ENCODE measurements at places on chromosomes 6 and 20.

DNA sequence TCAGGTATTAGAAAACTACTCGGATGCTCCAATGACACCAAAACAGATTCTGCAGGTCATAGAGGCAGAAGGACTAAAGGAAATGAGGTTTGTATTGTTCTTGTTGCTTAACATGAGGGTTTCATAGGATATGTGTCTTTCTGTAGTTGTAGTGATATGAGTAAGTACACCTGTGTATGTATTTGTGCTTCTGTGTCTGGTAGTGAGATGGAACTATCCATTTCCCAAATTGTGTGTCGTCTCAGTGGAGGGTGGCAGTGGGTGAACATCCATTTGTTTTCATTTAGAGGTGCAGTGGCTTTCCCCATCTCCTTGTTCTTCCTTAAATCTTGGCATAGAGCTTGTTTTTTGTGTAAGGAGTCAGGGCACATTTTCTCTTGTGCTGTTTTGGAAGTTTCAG, 8.2 kb downstream of the ASXL1 start:
- DNase-seq = no peak

- DNase-seq = no peak
Observed at GRCh38 chr20:8065691-8066090, 46.1 kb upstream of the TMX4 start.

DNA sequence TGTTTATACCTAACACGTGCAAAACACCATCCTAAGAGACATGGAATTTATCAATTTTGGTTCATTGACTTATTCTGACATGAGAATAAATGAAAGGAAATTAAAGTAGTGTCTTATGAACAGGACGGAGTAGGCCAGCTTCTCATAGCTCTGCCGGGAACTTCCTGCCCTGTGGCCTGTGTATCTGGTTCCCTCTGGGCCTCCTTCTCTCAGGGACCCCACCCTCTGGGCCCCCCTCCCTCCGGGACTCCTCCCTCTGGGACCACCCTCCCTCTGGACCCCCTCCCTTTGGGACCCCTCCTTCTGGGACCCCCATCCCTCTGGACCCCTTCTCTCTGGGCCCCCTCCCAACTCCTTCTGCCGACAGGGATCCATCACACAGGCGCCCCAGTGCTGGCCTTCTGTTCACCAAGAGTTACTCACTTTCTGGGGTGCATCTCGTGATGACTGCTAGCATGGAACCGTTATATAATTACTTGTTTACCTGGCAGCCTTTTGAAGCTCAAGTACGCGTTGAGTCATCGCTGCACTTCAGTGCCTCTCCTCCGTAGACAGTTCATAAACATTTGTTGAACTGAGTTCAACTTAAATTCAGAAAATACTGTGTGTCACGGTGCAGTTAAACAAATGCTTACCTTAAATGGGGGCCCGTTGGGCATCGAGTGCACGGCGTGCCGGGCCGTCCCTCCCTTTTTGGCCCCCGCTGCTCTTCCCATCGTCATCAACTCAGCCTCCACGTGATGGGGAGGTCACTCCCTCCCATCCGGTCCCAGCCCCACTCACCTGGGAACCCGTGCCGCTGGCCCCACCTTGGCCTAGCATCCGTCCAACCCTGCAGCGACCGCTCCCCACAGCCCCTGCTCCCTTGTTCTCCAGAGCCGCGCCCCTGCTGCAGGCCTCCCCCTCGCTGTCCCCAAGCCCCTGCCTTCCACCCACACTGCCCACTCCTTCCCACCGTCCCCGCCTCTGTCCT, 8.1 kb downstream of the CCR6 start:
- no peak for DNase-seq

DNA sequence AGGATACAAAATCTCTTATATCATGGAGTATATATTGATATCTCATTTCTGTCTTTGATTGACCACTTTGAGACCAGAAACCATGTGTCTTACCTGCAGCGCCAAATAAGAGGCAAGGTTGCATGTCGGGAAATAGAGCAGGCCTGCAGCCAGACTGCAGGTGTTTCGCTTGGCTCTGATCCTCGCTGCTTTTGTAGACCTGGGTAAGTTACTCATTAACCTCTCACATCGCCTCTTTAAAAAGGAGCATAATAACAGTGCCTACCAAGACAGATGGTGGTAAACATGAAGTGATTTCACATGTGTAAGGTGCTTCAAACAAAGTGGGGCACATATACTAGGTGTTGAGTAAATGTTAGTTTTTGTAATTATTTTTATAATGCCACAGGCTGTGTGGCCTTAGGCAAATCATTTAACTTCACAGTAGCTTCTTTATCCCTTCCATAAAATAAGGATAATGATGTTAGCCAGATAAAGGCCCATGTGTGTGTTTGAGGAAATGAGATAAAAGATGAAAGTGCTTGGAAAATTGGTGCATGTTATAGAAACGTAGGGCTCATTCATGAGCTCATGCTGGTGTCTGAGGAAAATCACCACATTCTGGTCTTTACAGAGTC, 248.8 kb upstream of the MAP3K7 start:
- DNase-seq = no peak

DNA sequence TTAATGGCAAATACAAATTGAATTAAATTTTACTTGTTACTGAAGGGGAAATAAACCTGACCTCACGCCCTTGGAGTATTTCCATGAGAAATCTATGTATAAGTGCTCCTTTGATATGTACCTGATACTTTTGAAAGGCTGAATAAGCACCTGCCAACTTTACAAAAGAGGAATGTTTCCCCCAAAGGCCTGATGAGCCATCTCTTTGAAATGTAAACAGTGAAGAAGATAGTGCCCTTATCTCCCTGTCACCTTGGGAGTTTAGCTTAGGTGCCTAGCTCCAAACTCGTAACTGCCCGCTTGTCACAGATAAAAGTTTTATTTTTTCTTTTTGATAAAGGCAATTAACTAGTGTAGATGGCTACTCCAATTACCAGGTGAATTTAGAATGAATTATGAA, 1.1 kb upstream of the ZNF343 start:
- DNase-seq = no peak

- no peak for DNase-seq
Observed at GRCh38 chr6:117267766-117268534, 2.6 kb downstream of the VGLL2 start.

- no peak for DNase-seq
Observed at GRCh38 chr6:161434921-161435747, 161.3 kb upstream of the AGPAT4 start.

GRCh38 chr6:42451333-42452170, at the start of gene TRERF1:
Gene TRERF1, minus strand, starts transcription at chr6:42451926. Its CDS starts 182,336 bp downstream, at chr6:42269590.
- DNase-seq = peak; percentile 31

DNA sequence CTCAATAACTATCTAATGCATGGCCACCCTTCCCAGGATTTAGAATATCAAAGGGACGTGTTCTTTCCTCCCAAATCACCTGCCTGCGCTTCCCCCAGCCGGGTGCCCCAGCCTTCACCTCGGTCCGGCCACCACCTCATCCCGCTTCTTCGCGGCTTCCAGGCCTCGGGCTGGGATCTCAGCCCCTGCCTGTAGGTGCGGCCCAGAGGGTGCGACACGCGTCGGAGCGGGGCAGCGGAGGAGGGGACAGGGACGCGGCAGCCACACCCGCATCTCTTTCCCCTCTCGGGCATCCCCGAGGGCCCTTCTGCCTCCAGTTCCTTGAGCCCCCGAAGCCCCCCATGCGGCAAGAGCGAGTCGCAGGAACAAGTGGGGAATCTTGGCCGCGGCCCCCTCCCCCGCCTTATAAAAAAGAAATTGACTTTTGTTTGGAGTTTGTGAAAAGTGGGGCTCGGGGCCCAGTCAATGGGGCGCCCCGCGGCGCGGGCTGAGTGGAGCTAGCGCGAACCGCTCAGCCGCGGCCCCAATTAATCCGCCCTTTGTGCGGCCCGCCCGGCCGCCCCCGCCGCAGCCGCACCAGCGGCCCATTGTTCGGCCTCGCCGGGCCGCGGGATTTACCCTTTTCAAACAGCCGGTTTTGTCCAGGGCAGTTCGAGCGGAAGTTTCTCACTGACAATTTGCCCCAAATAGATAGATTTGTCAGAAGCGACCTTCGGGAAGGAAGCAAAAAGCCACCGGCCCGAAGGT, 8.4 kb upstream of the NR2E1 start:
- DNase-seq = no peak

DNA sequence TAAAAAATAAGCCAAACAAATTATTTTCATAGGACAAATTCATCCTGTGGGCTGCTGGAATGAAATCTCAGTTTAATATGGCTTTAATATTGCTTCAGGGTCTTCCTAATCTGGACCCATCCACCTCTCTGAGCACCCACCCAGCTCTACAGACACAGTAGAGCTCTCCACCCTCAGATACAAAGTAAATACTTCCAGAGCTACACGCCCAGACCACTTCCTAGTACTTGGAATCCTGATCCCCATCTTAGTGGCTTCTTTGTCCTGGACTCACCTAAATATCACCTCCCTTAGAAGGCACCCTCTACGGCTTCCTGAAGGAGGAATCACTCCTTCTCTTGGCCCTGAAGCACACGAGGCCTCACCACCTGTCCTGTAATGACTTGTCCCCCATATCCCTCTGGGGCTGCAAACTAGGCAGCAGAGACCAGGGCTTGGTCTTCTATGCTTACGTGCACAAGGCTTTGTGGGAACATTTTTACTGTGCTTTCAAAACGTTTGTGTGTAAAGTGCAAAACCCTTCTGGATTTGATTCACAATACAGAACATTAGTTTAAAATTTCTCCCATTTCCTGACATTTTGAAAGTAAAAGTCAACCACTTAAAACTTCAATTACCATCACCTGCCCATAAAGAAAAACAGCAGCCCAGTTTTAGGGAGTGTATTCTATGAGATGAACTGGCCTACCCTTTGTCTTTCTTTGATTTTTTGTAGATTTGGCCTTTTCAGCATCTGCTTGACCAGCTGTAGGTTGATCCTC, 2.4 kb downstream of the CTCFL start:
- DNase-seq = no peak

DNA sequence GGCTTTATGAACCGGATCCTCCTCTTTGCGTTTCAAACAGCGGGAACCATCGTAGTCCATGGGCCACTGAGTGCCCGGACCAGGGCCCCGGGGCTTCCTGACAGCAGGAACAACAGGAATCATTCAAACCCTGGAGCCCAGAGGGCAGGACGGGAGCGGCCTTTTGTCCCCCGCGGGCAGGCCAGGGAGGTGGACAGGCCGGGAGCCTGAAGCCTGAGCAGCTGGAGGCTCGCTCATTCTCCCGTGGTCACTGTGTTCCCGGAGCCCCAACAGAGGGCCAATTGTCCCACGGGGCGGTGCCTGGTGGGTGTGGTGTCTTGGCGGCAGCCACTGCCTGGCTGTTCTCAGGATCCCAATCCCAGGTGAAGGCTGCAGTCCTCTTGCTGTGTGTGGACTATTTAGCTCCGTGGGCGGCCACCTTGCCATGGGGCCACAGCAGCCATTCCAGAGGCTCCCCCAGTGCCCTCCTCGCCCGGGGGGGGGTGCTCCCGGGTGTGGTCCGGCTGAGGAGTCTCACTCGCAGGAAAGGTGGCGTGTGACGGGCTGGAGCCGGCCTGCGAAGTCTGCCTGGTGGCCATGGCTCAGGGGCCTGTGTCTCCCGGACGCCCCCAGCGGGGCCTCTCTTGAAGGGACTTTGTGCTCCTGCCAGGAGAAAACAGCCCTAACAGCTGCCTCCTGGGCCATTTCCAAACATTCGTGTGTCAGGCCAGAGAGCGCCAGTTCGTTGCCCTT, 77.2 kb upstream of the BHLHE23 start:
- no peak for DNase-seq

GRCh38 chr20:3262566-3262965, 23.6 kb upstream of the SLC4A11 start:
- DNase-seq = no peak

DNA sequence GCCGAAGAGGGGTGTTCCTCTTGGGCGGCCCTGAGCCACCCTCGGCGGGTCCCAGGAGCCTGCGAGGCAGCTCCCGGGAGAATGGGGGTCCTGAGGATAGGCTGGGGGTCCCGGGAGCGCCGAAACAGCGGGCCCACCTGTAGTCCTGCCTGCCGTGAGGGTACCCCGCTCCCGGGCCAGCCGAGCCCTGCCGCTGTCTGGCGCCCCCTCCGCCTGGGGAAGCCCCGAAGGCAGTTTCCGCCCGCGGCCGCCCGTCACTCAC, 280 bp downstream of the SPATA2 start:
- DNase-seq = no peak

GRCh38 chr6:154134471-154135147, 95.6 kb downstream of the OPRM1 start:
- DNase-seq = no peak

DNA sequence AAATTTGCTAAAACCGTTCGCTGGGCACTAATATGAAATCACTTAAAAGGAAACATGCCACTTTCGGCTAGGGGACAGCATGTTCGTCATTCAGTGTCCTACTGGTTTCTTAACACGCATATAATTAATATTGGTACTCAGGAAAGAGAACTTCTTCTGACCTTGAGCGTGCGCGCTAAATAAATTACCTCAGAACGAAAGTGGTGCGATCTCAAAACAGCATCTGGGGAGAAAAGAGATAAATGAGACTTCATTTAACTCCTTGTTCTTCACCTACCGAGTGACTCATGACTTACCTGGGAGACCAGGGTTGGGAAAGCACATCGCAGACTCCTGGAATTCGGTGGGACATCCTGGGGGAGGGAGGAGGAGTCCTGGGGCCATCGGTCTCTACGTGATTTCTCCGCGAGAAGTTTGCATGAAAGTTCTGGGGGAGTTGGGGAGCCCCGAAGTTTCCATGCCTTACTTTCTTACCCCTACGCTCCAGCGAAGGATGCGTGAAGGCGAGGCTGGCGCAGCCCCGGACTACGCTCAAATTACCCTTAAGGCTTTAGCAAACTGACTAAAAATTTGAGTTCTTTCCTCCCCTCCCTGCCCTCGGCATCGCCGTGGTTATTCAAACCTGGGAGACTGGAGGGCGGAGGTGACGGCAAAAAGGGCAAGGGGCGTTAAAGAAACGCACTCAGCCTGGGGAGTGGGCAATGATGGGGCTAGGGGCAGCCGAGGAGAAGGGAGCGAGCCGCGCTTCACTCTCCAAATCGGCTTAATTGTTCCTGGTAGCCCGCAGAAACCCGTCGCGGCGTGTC, 1.1 kb upstream of the BEND6 start:
- DNase-seq = no peak

DNA sequence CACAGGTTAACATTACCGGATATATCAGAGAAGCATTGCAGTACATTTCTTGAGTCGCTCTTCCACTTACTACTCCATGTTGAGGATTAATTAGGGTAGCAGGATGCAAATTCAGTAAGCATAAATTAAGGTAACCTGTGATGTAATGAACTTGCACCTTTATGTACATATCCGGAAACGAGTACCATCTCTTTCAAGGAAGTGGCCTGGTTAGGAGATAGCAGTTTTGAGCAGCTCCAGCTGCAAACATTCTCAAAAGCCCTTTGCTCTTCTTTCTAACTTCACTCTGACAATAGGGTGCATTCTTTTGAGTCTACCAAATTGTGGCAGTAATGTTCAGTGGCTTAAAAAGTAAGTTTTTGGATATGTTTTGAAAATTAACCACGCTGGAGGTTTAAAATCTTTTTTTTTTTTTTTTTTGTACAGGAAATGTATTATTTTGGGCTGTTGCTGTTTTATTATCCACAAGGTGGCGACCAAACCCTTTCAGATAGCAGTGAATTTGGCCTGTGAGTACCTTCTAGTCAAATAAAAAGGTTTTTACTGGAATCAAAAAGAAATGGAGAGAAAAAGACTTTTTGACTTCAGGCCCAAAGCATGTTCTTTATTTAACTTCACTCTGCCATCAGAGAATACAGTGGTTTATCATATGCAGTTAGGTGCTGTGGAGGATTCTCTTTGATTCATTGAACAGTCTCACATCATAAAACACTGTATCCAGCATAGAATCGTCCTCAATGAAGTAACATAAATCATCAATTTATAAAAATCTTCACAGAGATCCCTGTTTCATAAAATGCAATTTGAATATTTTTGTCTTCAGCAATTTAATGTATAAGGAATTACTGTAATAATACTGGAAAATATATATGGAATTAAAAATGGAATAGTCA, 8.9 kb downstream of the FAM217B start:
- DNase-seq = no peak

- no peak for DNase-seq
Observed at GRCh38 chr6:112030961-112031660, 22.8 kb upstream of the CCN6 start.

Data from activated CD4-positive, alpha-beta T cell treated with anti-CD3 and anti-CD28 coated beads for 1 hour (primary cell).